Right ventricle myocardium superior (tissue), 1 donor: ENCODE measurements at places on chromosomes 6 and 20. TPM values are rescaled to one million over a fixed set of nuclear protein-coding genes. Genes with fewer than 3 reads are reported as not detected.

GSTA1 gene
- not detected for total RNA-seq

DSTN gene
- 860 TPM for total RNA-seq

SLC22A3 gene
- total RNA-seq: 1.2 TPM

RBM24 gene
- 187 TPM for total RNA-seq

METTL24 gene
- 0.91 TPM for total RNA-seq

PRR3 gene
- total RNA-seq: 1.4 TPM

MEI4 gene
- 0.73 TPM for total RNA-seq

ULBP2 gene
- total RNA-seq: 0.65 TPM

KPNA5 gene
- 8.3 TPM for total RNA-seq

PSMG4 gene
- total RNA-seq: 8.9 TPM

POPDC3 gene
- total RNA-seq: 50.1 TPM

PHACTR1 gene
- 114 TPM for total RNA-seq

DNA sequence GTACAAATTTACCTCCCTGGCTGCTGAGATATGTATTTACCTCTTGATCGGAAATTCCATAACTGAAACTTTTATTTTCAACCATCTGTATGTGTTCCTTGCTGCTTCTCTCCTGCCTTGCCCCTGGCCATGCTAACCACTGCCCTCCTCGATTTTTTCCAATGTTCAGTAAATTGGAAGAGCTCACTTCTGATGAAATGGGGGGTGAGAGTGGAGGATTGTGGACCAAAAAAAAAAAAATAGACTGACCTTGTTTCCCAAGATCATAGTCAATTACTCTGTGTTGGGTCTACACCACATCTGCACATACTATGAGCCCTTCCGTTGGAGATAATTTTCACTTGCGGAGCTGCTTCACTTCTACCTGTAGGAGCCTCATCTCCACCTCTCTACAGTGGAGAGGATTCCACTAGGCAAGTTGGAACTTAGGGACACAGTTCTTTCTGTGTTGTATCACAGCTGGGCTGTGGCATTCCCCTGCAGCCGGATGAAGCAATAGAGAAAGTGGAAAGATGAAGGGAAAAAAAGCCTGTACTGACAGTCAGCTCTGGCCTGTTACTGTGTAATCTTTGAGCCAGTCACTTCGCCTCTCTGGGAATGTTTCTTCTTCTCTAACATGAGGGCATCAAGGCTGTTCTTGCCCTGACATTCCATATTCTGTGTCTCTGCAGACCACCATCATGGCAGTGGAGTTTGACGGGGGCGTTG, 1.6 kb downstream of the PSMB9 start:
- no peak for DNase-seq

DNA sequence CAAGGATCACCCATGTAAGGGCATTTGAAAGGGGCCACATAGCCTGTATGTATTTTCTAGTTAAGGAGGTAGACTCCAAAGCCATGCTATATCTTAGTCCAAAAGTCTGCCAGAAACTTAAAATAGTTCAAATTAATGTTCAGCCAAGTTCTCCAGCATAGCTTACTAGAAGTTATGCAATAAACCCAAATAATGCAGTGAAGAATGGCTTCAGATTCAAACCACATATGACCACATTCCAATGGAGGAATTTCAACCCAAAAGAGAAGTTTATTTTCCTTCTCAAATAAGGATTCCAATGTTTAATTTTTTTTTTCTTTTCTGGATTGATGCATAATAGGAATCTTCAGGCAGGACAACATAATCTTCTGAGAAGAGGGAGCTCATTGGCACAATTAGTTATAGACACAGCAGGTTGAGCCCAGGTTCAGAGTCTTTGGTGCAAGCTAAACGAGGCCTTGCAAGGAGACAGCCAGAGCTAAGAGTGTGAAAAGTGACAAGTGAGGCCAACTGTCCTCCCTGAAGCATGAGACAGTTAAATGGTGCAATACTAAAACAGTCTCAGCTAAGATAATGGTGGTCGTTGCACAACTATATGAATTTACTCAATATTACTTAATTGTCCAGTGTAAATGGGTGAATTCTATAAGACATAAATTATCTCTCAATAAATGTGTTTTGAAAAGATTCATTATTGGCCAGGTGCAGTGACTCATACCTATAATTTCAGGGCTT, 598.8 kb upstream of the CDH4 start:
- DNase-seq: no peak

- no peak for DNase-seq
These were observed 268.0 kb upstream of the JARID2 start for GRCh38 chr6:14977747-14978382.

GRCh38 chr20:57941604-57942381, 232.0 kb upstream of the PMEPA1 start:
- no peak for DNase-seq

GRCh38 chr20:12255461-12255970, 337.8 kb downstream of the BTBD3 start:
- no peak for DNase-seq

DNA sequence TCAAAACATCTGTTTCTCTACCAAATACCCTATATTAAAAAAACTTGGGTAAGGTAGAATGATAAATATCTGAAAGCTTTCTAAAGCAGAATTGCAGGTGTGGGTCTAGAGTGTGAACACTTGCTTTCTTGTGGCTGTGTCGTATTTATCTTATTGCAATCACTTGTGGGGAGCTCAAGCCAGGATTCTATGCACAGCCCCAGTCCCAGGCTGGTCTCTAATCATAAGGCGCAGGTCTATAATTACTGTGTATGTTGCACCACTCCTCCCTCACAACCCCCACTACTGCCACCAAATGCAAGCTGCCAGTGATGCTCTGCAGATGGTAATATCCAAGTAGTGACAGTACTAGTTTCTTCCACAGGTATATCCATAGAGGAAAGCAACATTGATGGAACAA, 2.2 kb upstream of the E2F3 start:
- DNase-seq: no peak

- no peak for DNase-seq
These were observed 257.5 kb downstream of the ARID1B start for GRCh38 chr6:157034436-157035230.

DNA sequence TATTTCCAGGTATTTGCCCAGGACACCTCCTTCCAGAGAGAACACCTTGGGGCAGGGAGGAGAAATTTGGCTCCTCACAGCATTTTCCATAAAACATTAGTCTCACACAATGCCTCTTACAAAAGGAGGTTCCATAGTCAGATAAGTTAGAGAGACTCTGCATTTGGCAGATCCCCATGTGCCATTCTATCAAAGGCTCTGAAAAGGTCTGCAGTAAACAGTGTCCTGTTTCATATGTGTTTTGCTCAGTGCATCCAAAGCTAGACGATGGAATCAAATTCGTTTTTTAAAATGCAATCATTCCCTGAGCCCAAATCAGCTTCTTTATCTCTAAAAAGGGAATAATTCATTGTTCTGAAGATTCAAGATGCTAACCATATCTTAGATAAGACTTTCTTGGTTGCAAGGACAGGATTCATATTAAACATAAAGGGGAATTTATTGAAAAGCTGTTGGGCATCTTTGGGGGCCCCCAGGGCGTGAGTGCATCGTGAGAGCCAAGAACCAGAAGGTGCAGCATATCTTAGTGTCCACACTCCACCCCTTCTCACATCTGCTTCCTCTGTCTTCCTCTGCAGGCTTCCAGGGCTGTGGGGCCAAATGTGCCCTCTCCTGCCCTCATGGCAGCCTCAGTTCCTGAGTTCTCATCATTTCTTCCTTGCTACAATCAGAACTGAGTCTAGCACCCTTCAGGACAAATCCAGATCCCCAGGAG, 41.4 kb upstream of the MLN start:
- no peak for DNase-seq

GRCh38 chr6:168999392-168999791, 254.3 kb downstream of the THBS2 start:
- DNase-seq: no peak

- DNase-seq: no peak
These were observed 28.2 kb upstream of the FUCA2 start for GRCh38 chr6:143539734-143540133.

DNA sequence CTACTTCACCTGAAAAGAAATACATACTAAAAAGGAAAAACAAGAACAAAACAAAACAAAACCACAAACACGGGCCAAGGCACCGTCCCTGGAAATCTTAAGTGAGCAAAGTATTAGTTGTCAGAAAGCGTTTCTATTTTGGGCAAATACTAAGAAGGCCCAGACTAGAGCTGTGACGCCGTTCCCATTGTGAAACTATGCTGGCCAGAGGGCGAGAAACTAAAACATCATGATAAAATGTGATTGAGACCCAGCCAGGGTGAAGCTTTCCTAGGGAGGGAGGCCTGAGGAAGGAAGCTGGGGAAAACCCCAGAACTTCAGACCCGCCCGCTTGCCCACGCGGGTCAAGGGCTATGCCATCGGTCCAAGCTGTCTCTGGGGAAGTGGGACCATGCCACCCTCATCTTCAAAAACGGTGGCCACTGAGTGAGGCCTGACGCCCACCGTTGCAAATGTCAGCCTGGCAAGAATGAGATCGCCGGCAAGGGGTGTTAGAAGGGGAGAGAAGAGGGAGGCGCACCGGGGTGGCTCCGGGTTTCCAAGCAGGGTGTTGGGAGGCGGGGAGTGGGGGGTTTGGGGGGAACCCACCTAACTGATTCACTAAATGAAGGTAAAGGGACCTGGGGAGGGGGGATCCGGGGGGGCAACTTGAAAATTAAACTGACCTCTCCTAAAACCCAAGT, 1950.9 kb upstream of the DEFB115 start:
- no peak for DNase-seq

DNA sequence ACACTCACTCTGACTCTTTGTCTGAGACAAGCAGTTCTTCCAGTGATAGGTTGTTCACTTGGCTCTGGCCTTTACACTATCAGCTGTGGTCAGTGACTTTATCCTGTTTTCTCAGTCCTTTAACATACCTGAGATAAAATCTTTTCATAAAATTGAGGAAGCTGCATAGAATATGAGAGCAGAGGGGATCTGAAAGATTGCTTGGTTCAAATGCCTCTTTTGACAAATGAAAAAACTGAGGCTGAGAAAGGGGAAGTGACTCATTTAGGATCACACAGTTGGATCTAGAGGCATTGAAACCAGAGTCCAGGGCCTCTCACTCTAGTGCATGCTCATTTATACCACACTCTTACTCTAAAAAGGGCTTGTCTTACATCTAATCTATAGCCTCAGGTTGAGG, 277.0 kb upstream of the TBX18 start:
- DNase-seq: no peak

- DNase-seq: no peak
These were observed 699.0 kb downstream of the HDGFL1 start for GRCh38 chr6:23268348-23268747.

DNA sequence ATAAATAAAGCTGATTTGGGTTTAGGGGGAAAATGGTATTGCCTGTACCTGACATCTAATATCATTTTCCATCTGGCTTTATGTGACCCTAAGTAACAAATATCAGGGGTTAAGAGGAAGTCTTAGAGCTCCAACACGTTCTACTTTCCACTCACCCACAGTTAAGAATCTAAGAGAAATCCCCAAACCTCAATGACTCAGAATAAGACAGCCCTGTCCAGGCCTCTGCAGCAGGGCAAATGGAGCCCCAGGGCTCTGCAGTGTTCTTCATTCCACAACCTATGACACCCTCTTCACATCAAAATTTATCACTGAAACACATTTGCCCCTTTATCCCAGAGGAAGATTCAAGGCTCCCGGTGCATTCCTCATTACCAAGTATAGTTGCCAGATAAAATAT, 20.3 kb upstream of the TENT5A start:
- no peak for DNase-seq

GRCh38 chr20:34110025-34110744, 1.9 kb downstream of the EIF2S2 start:
- no peak for DNase-seq

- peak; percentile 71 for DNase-seq
These were observed 39.7 kb downstream of the AGPAT4 start for GRCh38 chr6:161233986-161234661.

- DNase-seq: no peak
These were observed 22.3 kb upstream of the UNC93A start for GRCh38 chr6:167268683-167269280.
